SW480 (cell line): ENCODE measurements at places on chromosomes 2 and 18.

- peak; percentile 87 for DNase-seq
Measured at GRCh38 chr2:96485751-96486651, 19.2 kb downstream of the NEURL3 start.

DNA sequence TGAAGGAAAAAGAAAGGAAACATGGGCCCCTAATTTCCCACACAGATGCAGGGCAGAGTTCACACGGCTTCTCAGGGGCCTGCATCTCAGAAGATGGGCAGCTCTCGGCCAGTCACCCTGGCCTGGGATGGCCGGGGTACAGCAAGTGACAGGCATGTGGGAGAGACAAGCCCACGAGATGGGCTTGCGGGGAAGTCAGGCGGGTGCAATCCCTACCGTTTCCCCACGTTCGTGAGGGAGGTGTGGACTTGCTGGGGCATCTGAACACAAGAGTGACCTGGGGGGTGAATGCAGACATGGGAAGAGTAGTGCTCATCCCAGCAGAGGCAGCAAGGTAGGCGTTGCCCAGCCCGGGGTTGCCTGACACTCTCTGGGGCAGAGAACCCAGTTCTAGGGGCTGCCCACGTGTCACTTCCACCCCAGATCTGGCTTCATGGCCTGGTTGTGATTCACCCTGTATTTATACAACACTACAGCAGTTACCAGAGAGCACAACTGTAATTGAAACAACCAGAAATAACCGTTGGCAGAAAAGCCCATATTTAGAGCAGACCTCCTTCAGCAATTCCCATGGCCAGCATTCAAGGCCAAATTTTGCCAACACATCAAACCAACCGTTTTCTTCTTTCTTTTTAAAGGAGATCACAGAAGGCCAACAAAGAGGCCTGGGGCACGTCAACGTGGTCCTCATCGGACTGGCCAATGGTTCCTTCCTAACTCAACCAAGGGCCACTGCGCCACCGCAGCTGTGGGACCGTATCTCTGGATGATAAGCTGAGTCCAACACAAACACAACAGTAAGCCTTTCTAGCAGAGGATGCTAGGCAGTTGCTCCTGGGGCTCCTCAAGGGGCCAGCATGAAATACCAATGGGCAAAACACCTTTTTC is 58.4 kb downstream of the PARD6G start:
- no peak for DNase-seq

DNA sequence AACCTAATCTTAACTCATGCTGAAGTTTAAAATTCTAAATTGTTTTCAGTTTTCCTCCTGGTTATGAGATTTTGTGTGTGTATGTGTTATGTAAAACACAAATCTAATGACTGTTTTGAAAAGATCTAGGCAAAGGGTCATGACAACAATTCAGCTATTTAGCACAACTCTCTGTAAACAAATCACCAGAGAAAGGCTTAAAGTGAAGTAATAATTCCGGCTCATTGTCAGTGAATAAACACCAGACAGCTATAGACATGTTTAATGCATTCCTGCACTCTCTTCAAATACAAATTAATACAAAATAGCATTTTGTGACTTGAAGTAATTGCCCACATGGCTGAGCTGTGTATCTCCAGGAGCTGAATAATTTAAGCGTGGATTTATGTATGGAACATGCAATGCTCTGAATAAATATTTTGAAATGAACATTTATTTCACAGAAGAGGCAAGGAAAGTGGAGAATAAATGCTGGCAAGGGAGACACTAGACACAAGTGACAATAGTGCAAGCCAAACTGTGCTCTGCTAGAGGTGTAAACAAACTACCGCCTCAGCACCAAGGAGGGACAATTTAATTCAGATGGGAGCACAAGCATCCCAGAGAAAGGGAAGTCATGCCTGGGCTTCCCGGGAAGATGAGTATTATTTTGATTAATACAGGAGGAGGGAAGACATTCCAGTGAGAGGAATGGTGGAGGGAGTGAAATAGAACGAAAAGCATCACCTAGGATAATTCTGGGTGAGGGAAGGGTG is 133.6 kb upstream of the XPO1 start:
- no peak for DNase-seq

- no peak for DNase-seq
Measured at GRCh38 chr2:204124140-204124750, 187.7 kb downstream of the ICOS start.

DNA sequence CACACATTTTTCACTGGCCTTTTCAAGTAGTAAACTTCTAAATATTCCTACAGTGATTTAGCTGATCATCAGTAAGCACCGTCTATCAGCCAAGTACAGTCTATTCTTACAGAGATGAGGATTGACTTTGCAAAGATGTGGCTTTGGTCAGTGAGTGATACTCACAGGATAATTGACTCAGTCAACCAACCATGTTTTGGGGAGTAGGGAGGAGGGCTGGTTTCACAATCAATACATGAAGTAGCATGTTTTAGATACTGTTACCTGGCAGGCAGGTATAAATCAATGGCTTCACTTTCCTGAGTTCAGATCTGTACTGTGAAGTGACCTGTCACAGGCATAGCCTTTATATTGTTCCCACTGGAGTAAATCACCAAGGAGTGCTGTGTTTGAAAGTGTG is 27.2 kb downstream of the OSBPL6 start:
- DNase-seq: no peak

GRCh38 chr2:69641887-69642708 is 1.4 kb downstream of the AAK1 start:
- no peak for DNase-seq

DNA sequence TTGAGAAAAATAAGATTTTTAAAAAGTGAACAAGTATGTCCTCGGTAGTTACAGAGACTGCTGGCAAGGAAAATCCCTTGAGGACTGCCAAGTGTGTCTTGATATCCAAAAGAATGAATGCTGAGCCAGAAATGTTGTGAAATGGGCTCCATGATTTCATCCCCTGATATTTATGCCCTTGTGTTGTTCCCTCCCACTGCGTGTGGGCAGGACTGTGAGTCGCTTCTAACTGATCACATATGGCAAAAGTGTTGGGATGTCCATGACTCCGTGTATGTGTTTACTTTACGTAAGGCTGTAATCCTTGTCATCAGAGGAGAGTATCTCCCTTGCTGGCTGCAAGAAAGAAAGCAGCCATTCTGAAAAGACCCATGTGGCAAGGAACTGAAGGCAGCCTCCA is 285.1 kb downstream of the SS18 start:
- DNase-seq: no peak

GRCh38 chr2:4882421-4882820 is 809.8 kb upstream of the SOX11 start:
- no peak for DNase-seq

DNA sequence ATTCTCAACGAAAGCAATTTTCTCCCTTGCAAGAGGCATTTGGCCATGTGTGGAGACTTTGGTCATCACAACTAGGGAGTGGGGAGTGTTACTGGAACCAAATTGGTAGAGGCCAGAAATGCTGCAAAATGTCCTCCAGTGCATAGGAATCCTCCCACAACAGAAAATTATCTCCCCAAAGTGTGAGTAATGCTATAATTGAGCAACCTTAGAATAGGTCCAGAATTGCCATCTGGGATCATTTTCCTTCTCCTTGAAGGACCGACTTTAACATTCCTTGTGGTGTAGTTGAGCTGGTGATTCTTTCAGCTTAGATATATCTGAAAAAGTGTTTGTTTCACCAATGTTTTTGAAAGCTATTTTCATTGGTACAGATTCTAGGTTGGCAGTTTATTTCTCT is 111.2 kb upstream of the SMIM21 start:
- no peak for DNase-seq

GRCh38 chr2:239824866-239825704 is 200.1 kb downstream of the NDUFA10 start:
- DNase-seq: no peak

- DNase-seq: no peak
Measured at GRCh38 chr2:217204358-217204757, 344.5 kb upstream of the TNP1 start.

GRCh38 chr2:38485734-38486133 is 108.7 kb upstream of the ATL2 start:
- no peak for DNase-seq

DNA sequence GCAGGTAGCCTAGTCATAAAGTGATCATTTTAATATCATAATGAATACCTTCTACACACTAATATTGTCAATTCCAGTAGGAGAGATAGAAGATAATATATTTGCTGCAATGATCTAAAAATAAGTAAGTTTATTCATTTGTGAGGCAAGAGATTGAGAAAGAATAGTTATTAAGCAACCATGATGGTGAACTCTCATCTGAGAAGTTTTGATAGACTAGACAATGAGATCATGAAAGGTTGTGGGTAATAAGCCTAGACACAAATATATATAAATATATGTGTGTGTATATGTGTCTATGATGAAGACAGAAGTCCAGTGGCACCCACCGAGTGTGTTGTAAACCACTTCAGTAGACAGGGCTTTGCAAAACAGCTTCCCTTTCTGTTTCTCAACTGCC is 181.0 kb upstream of the CHST9 start:
- no peak for DNase-seq

- no peak for DNase-seq
Measured at GRCh38 chr18:8413189-8413588, 196.0 kb upstream of the RAB12 start.

- DNase-seq: no peak
Measured at GRCh38 chr2:241788135-241788534, 11.5 kb downstream of the GAL3ST2 start.

- DNase-seq: no peak
Measured at GRCh38 chr2:39476524-39476923, 39.4 kb upstream of the MAP4K3 start.

GRCh38 chr2:81940266-81940955 is 1635.9 kb upstream of the LRRTM1 start:
- DNase-seq: no peak

- peak; percentile 11 for DNase-seq
Measured at GRCh38 chr18:77702686-77703085, 453.0 kb downstream of the GALR1 start.

- DNase-seq: no peak
Measured at GRCh38 chr2:238170386-238171071, 11.8 kb downstream of the ERFE start.

GRCh38 chr2:117646099-117646498 is 168.4 kb upstream of the DDX18 start:
- DNase-seq: no peak

- DNase-seq: no peak
Measured at GRCh38 chr2:72412214-72412613, 264.6 kb upstream of the CYP26B1 start.

- peak; percentile 69 for DNase-seq
Measured at GRCh38 chr2:149098701-149099100, 60.2 kb downstream of the LYPD6B start.

- DNase-seq: no peak
Measured at GRCh38 chr2:10046931-10047330, 3.6 kb downstream of the KLF11 start.

- no peak for DNase-seq
Measured at GRCh38 chr2:99425022-99425421, 64.8 kb downstream of the REV1 start.

DNA sequence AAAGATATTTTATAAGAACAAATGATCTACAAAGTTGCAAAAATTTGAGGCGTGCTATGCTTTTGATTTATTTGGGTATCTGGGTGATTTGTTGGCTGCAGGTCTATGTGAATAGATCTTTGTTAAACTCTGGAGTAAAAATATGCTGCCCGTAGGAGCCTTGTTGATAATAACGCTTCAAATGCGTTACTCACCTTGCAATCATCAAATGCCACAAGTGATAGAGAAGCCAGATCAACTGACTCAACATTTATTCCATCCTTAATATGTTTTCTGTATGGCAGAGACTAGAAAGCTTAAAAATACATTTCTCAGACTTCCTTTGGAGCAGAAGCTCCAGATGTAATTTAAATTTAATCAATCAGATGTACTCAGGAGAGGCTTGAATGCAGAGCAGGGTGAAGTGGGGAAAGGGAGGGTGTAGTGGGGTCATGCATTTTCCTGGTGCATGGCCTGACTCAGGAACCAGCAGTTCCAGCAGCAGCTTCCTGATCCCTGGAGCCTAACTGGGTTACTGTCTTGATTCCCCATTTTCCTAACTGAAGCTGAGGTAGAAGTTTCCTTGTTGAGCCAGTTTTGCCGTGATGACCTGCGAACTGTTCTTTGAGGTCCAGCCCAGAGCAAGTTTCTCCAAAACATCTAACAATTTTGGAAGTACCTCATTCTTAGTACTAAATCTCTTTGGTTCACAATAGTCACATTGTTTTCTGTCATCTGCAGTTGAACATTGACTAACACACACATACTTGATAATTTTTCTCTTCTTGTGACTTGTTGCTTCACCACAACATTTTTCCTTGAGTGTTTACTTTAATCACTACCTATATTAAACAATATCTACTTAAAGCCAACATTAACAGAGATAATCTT is 284.7 kb upstream of the CWC22 start:
- no peak for DNase-seq

- DNase-seq: no peak
Measured at GRCh38 chr2:74948779-74949178, 9.7 kb upstream of the POLE4 start.

DNA sequence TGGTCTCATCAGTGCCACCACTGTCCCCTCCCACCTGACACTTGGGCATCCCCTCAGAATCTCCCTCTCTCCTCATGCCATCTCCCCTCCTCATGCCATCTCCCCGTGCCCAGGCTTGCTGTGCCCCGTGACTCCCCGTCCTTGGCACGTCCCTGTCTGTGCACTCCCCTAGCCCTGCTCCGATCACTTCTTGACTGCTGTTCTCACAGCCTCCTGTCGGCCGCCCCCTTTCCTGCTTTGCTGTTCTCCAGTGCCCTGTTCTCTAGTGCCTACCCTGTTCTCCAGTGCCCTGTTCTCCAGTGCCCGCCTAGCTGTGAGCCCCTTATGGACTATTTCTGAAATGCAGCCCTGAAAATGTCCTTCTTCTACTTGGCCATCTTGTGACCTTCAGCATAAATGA is 253.8 kb downstream of the ALPK2 start:
- DNase-seq: no peak

DNA sequence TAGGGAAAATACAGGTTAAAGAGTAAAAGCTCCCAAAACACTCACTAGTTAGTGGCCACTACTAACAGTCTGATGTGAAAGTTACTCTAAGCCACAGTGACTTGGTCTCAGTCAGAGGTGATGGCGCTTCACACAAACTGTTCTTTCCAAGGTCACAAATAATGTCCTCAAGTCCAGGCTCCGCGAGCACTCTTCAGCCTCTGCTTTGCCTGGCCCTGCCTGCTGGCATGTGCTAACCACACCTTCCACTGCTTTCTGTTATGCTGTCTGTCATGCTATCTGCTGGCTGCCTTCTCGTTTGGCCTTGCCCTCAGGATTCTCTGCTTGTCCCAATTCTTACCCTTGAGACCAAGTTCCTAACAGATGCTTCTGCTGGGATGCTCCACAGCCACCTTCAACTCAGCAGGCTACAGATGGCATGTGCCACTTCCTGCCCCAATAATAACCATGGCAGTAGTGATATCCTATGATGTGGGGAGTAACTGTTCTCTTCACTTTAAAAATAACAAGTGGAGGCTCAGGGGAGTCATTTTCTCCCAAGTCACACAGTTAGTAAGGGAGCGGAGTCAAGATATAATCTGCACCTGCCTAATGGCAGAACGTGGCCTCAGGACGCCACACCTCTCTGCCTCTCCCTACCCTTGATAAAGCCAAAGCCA is 75.7 kb downstream of the ZAP70 start:
- no peak for DNase-seq

GRCh38 chr18:23422751-23423418 is 30.2 kb upstream of the RIOK3 start:
- DNase-seq: peak; percentile 74

- DNase-seq: no peak
Measured at GRCh38 chr2:206045251-206045650, 40.7 kb downstream of the INO80D start.
